Inflammatory macrophage treated with lipopolysaccharide for 1 hour (primary cell): ENCODE measurements at places on chromosomes 11 and 22.

DNA sequence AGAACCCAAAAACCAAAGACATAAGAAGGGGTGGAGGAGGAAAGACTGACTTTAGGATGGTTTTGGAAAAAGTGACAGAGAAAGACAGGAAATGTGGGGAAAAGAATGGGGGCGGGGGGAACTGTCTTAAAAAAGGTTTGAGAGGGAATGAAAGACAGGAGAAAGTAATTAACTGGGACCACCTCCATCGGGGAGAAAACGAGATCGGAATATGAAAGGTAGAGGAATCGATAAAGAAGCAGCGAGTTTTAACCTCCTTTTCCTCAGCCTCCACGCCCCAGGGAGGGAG is 524 bp downstream of the MTMR2 start:
- DNase-seq, result peak; percentile 8

- DNase-seq, result peak; percentile 37
Measured at GRCh38 chr11:6736495-6737121, 35.2 kb downstream of the OR2AG2 start.

GRCh38 chr11:12494699-12495098 is 117.3 kb downstream of the PARVA start:
- no peak for DNase-seq

- peak; percentile 16 for DNase-seq
Measured at GRCh38 chr11:18749681-18750319, 23.8 kb upstream of the IGSF22 start.

DNA sequence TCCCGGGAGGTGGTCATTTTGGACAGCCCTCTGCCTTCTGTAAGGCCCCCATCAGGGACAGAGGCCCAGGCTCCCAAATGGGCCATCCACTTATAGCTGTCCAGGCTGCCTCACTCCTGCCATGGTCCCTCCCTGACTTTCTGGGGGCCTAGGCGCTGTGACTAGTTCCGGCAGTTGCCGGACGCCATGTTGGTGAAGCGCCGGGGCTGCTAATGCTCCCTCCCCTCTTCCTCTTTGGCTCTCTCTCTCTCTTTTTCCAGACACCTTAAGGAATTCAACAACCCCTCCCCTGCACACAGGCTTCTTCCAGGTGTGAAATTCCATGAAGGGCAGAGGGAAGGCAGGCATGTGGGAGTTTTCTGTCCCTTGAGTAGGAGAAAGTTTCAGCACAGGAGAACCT is 445.6 kb downstream of the SOX6 start:
- DNase-seq, result no peak
